ENCODE measurements at places on chromosomes 2 and 18.

DNA sequence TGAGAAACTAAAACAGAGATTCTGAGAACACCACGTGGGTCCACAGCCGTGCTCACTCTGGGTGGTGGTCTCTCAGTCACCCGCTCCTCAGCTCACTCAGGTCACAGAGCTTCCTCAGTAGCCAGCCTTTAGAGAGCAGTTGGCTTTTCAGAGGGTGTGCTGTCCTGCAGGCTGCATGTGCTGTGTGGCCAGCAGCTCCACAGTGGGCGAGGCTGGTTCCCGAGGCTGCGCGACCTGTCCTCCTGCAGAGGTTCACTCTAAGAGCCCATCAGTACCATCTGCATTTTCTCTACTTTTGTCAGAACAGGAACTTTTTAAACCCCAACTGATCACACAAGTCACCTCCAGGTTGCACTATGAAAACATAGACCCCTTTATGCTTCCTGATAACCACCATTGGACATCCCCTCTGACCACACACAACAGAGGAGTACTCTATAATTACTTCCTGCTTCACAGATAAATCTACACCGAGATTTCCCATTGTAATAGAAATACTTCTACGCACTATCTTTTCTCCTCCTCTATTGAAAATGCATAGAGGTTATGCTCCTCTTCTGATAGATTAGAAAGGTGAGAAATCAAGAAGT is 93.1 kb downstream of the GYPC start:
- DNase-seq = no peak

- DNase-seq = no peak
These were observed 19.2 kb upstream of the SIGLEC15 start for GRCh38 chr18:45806226-45806625.

DNA sequence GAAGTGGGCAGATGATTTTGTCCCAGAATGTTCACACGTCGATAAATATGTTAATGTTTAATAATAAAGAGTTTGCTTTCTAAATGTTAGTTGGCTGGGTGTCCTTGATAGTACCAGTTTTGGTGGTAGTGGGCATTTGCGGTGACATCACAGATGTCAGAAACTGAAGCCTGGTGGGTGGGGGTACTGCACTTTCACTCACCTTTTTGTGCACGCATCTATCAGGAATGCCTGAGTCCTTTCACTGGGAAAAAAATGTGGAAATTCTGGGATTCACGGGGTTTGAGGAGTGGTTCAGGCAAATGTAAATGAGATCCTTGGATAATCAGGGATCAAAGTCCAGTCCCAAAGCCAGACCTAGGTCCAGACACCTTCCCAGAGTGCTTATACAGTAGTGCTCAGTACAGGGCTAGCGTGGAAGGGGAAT is 3.2 kb downstream of the EPAS1 start:
- no peak for DNase-seq

- DNase-seq = no peak
These were observed 82.6 kb upstream of the CYP1B1 start for GRCh38 chr2:38158378-38159118.

- no peak for DNase-seq
These were observed 467 bp downstream of the PUM2 start for GRCh38 chr2:20350041-20350712.

DNA sequence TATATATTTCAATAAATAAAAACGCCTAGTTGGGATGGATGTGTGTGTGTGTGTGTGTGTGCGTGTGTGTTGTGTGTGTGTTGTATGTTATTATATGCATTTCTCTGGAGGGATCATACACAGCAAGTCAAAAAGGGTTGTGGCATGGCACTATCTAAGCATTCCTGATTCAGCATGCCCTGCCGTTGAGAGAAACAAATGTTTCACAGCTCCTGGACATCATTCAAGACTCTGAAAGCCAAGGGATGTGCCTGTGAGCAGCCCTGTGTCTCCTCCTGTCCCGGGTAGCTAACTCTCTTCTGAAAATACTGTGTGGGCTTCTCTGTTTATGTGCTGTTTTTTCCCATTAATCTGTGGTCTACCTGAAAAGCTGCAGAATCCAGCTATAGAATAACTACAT is 197.9 kb upstream of the SETBP1 start:
- no peak for DNase-seq

- no peak for DNase-seq
These were observed 373.6 kb downstream of the NYAP2 start for GRCh38 chr2:225773148-225773547.

- DNase-seq = no peak
These were observed 205 bp downstream of the TET3 start for GRCh38 chr2:73984922-73985307.

GRCh38 chr2:23118313-23118712 is 266.7 kb upstream of the KLHL29 start:
- DNase-seq = no peak

- DNase-seq = no peak
These were observed 87.6 kb downstream of the MAIP1 start for GRCh38 chr2:200042944-200043343.

DNA sequence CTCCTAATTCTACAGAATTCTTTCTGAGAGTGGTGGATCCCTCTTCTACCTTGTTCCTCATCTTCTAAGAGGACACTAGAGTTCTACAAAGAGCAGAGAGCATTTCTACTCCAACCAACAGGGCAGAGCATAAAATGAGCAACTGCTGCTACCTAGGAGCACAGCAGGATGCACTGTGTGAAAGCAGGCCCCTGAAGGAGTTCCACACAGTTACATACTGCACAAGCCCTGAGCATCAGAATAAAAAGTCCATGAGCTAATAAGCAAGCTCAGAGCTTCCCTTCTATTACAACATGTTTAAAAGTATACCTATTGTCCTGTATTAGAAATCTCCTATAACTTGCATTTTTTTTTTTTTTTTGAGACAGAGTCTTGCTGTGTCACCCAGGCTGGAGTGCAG is 8.4 kb downstream of the FHL2 start:
- no peak for DNase-seq
